ENCODE measurements at places on chromosomes 3 and 15.

- DNase-seq, result no peak
Measured at GRCh38 chr3:184218814-184219213, 10.6 kb upstream of the VWA5B2 start.

DNA sequence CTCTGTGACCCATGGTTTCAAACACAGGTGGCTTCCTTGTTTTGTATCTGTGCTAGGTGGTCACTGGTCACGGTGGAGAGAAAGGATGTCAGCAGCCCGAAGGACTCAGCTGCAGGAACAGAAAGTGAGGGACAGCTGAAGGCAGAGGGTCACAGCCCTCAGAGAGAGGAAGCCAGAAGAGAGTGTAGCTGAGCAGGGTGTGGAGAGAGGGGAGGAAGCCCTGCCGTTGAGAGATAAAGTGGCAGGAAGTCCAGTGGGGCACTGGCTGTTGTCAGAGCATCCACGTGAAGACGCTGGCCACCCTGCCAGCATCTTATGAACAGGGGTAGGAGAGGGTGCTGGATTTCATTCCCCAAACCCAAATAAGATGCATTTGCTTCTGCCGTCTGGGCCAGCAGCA lies 36.9 kb downstream of the LIMD1 start:
- DNase-seq, result no peak

GRCh38 chr3:169780742-169781141 lies 7.5 kb downstream of the MYNN start:
- no peak for DNase-seq

DNA sequence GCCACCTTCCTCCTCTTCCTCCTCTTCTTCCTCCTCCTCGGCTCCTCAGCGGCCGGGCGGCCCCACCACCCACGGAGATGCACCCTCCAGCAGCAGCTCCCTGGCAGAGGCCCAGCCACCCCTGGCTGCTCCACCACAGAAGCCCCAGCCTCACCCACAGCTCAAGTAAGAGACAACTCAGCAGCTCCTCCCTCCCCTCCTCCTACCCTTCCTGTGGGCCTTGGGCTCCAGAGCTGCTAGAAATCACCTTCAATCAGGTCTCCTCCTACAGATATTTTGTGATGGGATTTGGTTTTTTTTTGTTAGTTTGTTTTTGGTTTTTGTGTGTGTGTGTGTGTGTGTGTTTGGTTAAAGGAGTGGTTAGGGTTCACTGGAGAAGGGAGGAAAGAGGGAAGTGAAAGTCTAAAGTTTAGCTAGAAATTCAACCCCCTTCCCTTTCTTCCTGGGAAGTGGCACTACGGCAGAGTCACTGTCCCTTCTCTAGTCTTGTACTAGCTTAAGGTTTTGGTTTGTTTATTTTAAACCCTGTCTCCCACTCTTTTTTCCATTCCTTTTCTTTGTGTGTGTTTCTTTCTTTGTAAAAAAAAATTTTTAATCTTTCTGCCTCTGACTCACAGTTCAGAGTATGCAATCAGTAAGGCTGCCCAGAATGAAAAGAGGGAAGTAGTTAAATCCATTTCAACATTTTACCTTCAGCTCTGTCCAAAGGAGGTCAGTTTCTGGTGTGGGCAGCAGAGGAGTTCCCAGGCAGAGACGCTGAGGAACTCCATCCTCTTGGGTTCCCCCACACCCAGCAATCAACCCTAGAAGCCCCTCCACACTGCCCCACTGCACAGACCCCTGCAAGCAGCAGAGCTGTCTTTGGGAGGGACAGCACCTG lies 29.0 kb upstream of the TIMP4 start:
- no peak for DNase-seq

DNA sequence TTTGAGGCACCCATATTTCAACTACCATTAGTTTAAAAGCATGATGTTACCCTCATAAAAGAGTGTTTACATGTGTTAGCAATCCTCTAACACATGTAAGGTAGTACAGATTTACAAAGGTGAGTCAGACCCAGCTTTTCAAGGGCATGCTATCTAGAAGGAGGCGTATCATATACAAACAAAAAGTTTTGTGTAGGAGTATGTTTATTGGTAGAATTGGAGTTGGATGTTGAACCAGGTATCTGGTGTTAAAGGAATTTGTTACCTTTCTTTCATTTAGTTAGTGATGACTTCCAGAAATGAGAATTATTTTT lies 2.4 kb downstream of the HACD3 start:
- no peak for DNase-seq

GRCh38 chr15:100763835-100764750 lies 115.5 kb upstream of the ALDH1A3 start:
- no peak for DNase-seq

DNA sequence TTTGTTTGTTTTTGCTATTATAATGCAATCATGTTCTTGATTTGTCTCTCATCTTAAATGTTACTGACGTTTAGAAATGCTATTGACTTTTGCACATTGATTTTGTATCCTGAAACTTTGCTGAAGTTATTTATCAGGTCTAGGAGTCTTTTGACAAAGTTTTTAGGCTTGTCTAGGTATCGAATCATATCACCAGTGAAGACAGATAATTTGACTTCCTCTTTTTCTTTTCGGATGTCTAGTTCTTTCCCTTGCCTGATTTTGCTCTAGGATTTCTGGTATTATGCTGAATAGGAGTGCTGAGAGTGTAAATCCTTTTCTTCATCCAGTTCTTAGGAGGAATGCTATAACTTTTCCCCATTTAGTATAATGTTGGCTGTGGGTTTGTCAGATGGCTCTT lies 719.7 kb upstream of the BCHE start:
- no peak for DNase-seq
